ENCODE measurements at places on chromosomes 12 and 14.

DNA sequence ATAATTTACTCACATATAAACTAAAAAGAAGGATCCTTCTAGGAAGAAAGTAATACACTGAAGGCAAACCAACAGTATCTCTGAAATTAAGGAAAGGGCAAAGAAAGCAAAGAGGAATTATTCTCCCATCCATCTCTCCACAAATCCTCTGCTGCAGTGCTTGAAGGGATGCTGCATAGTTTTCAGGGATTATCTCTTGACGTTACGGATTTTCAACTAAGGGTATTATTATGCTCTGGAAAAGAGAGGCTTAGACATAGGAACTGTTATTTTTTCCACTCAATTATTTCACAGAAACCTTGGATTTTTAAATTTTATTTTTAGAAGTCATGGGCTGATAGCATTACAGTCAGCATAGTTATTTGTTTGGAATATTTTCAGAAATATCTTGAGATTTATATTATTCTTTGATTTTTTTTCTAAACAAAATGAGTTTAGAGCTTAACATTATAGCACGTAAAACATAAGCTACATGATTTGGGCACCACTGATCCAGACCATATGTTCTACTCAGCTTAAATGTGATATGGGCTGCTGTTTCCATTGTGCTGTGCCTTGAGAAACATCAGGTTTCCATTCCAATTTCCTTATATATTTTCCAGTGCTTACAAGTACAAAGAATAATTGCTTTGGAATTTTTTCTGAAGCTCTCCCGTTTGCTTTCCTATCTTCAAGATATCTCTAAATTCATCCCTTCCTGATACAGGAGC lies 57.9 kb upstream of the DCN start:
- no peak for DNase-seq

GRCh38 chr12:124651516-124652273 lies 84.3 kb upstream of the NCOR2 start:
- DNase-seq = no peak

- DNase-seq = no peak
Observed at GRCh38 chr12:124681779-124682391, 114.5 kb upstream of the NCOR2 start.

DNA sequence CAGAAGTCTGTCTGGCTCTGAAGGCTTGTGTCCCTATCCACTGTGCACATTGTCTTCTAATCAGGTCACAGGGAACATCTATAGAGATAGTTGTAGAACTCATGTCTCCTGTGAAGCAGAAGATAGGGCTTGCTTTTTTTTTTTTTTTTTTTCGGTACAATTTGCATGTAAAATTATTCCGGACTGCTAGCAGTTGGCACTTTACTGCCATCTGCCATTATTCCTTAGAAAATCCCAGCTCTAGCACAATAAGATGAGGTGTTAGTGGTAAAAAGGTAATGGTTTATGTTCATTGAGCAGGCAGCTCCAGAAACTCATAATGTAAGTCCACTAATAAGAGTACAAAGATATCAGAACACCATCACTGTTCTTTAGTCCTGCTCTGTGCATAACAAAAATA lies 8.7 kb downstream of the MYRFL start:
- DNase-seq = no peak

All from stimulated activated CD4-positive, alpha-beta T cell treated with anti-CD3 and anti-CD28 coated beads, Interleukin-12 subunit alpha, Interleukin-12 subunit beta, amount 100 ng/mL, for 24 hours (primary cell).